ENCODE measurements at places on chromosomes 16 and 17. TPM values are rescaled to one million over a fixed set of nuclear protein-coding genes. Genes with fewer than 3 reads are reported as not detected.

Gene CDH11
- total RNA-seq = 2.4 TPM

Gene GAST
- not detected for total RNA-seq

GRCh38 chr17:81380131-81380530 lies 15.1 kb upstream of the BAHCC1 start:
- no peak for DNase-seq

DNA sequence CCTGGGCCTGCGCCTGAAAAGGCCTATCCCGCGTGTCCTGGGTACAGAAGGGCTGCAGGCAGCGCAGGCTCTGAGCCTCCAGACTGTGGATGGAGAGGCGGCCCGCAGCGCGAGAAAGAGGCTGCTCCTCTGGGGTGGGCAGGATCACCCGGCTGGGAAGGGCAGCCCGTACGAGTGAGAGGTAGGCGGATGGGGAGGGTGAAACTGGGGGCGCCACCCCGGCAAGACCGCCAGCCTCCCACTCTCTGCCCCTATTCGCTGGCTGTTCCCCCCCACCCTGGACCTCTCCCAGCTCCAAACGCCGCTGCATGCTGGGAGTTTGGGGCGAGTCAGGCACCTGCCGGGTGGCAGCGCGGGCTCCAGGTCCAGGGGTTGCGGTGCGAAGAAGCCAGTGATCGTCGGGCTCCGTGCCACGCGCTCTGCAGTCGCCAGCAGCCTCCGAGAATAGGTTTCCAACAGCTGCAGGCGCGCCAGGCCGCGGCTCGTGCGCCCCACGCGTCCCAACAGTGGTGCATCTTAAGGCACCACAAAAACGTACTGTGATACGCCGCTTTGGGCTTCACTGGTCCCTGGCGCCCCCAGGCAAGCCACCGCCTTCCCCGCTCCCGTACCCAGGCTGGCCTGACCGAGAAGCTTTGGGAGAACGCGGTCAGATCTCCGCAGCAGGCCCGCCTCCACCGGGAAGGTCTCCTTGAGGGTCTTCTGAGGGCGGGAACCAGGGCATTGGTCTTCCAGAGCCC lies 1.1 kb downstream of the NOXO1 start:
- DNase-seq = no peak

GRCh38 chr16:21600031-21600773 lies 825 bp downstream of the METTL9 start:
- no peak for DNase-seq
